ENCODE measurements at places on chromosomes 3 and 15. TPM values are rescaled to one million over a fixed set of nuclear protein-coding genes. Genes with fewer than 3 reads are reported as not detected.

The GPR176 gene
- 3.6 TPM for polyA plus RNA-seq

The SNTN gene
- not detected for polyA plus RNA-seq

The ARPIN gene
- polyA plus RNA-seq = 13.8 TPM

The FGF12 gene
- polyA plus RNA-seq = 1.6 TPM

The MTFMT gene
- polyA plus RNA-seq = 8.5 TPM

The COLQ gene
- polyA plus RNA-seq = 24.7 TPM

The FANCD2OS gene
- polyA plus RNA-seq = 0.30 TPM

The PIGZ gene
- polyA plus RNA-seq = 1.7 TPM

The FOXL2 gene
- polyA plus RNA-seq = not detected

The IL17RD gene
- 22.1 TPM for polyA plus RNA-seq

The CHRM5 gene
- polyA plus RNA-seq = not detected

The CACNA2D3 gene
- 1.9 TPM for polyA plus RNA-seq

The NR2F2 gene
- 39.0 TPM for polyA plus RNA-seq

The KCNMB2 gene
- polyA plus RNA-seq = 13.1 TPM

The TICRR gene
- polyA plus RNA-seq = 4.1 TPM

The ERICH6 gene
- 0.11 TPM for polyA plus RNA-seq
